Epithelial cell of esophagus (primary cell): ENCODE measurements at places on chromosomes 11 and 22.

- no peak for DNase-seq
Observed at GRCh38 chr11:85784480-85785265, 26.3 kb downstream of the SYTL2 start.

GRCh38 chr11:111570796-111571195 is 30.3 kb downstream of the LAYN start:
- DNase-seq, result no peak

DNA sequence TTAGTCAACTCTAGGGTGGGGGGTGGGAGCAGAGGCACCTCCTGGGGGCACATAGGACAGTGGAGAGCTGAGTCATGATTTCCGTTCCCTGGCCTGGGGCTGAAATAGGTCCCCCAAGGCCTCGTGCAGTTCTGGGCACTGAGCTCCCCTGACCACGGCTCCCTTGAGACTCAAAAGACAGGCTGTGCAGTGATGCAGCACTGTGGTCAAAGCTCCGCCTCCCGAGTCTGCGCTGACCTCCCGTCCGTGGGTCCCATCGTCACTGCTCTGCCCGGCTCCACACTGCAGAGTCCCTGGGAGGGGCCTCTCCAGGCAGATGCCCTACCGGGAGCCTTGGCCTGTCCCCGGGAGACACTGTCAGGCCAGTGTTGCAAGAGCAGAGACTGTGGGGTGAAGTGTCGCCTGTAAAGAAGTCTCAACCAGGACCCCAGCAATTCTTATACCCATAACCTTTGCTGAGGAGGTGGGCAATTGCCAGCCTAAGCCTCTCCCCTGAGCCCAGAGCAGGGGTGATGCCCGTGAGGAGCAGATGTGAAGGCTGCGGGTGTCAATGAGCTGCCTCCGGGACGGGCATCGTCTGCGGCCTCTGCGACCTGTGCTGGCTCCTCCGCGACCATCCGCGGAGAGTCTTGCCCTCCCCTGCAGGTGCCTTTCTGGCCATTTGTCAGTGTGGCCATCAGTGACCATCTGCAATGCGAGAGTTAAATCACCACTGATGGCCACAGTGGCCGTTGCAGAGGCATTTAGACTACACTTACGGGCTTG is 877.3 kb downstream of the BRD1 start:
- no peak for DNase-seq

- peak; percentile 65 for DNase-seq
Observed at GRCh38 chr11:72724021-72724551, 28.1 kb downstream of the ARAP1 start.

DNA sequence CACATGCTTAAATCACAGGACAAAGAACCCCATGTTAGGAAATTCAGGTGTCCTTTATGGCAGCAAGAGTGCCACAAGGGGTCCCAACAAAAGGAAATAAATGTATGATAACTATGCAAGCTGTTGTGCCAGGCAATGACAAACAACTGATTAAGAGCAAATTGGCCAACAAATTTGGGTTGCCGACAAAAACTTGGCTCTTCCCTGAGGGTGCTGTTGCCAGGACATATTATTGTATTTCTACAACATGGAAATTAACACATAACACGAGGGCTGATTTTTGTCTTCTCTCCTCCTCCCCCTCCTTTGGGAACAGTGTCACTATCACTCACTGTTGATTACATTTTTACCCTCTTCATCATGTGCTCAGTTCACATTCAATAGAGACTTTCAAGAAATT is 56.0 kb downstream of the LRRC4C start:
- DNase-seq, result no peak

- no peak for DNase-seq
Observed at GRCh38 chr11:39732001-39732400, 1727.5 kb downstream of the LRRC4C start.

DNA sequence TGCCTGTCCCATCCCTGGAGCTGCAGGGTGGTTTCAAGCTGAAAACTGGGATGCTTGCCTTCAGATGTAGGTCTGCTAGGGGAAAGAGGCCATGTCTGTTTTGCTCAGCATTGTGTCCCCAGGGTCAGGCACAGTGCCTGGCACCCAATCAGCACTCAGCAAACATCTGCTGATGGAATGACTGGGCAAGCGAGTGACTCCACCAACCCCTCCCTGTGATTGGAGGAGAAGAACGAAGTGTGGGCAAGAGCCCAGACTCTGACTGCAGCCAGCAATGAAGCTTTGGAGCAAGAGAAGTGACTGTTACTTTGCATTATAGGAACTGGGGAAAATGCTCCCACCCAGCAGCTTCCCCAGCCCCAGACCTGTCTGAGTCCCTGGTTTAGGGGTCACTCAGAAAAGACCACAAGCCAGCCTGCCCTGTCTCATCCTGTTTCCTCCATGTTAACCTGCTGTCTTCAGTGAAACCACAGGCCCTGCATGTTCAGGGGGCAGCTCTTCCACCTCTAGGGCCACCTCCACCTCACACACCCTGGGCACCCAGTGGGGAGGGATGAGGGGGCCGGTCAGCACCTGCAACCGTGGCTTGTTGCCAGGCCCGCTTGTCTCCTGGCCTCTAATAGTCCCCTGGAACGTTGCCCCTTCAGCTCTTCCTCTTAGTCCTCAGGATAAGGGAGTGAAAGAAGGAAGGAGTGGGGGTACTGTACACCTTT is 147.4 kb downstream of the TRIM29 start:
- no peak for DNase-seq

- DNase-seq, result peak; percentile 58
Observed at GRCh38 chr11:64121663-64122410, 44.1 kb downstream of the MACROD1 start.

- DNase-seq, result no peak
Observed at GRCh38 chr22:34903416-34903815, 162.5 kb upstream of the ISX start.

DNA sequence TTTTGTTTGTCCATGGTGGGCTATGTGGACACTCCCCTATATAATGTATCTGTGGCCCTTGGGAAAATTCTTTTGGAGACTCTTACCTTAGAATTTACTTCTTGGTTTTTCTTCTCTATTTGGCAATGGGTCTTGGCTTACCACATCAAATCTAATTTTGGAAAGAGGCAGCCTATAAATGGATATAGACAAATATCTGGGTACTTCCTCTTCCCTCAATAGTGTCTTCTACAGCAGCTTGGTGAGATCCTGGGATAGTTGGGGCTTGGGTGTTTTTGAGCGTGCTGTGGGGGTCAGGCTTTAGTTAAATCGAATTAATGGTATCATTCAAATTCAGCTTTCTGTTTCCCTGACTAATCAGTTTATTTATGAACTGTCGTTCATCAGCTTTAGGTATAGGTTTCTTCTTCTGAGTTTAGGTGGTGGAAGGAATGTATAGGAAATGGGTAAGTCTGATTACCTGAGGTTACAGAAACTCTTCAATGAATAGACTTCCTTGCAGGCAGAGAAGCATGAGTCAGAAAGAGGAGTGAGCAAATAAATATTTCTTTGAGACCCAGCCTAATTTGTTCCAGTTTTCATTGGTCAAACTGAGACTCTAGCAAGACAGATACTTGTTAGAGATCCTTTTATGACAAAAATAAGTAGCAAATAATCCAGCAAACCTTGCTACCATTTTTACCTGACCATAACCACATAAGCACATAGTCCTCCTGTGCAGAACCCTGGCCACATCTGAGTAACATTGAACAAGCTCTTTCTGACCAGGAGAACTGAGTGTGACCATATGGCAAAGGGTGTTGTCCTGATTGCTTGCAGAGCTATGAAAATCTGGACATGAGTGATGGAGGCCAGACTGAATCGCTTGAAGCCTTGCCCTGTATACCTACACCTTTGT is 68.6 kb upstream of the SORL1-AS1 start:
- DNase-seq, result peak; percentile 77

GRCh38 chr11:116420770-116421528 is 351.8 kb downstream of the BUD13 start:
- peak; percentile 29 for DNase-seq
